ENCODE measurements at places on chromosomes 3 and 15.
A peak's percentile ranks its signal among the peaks of the same experiment; 100 is the strongest.

DNA sequence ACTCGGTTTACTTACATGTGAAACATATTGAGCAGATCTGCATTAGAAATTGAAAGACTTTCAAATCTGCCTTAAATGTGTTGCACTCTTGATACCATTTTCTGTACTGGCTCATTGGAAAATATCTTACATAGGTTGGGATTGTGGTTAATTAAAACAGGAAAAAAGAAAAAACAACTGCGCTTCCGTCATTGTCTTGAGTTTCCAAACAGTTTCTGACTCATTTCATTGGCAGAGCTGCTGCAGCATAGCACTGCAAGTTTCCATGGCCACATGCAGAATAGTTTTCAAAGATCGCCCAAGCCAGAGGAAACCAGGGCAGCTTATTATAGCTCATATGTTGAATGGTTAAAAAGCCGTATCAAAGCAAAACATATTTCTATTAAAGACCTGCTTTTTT, 446.6 kb upstream of the BCHE start:
- no peak for DNase-seq

GRCh38 chr3:9784965-9785364, 7.3 kb downstream of the TADA3 start:
- no peak for DNase-seq

DNA sequence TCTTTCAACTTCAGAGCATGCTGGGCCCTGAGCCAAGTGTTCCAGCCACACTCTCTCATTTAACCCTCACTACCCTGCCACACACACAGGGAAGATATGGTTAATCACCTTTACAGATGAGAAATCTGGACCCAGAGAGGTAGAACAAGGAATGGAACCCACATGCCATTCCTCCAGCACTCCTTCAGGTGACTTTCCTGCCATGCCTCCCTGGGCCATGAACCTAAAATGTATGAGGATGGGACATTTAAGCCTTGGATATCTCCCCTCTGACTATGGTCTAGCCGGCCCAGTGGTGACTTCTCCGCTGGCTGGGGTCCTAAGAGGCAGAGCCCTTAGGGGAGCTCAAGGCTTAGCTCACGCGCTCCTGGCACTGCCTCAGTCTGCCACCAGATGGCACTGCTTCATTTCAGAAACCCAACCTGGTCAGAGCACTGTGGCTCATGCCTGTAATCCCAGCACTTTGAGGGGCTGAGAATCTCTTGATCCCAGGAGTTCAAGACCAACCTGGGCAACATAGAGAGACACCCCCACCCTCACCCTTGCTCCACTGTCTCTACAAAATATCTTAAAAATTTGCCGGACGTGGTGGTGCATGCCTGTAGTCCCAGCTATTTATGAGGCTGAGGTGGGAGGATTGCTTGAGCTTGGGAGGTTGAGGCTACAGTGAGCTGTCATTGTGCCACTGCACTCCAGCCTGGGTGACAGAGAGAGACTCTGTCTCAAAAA, 2.2 kb upstream of the DCAF1 start:
- peak; percentile 71 for DNase-seq

GRCh38 chr15:38602910-38603670, 38.5 kb upstream of the RASGRP1 start:
- DNase-seq, result no peak

DNA sequence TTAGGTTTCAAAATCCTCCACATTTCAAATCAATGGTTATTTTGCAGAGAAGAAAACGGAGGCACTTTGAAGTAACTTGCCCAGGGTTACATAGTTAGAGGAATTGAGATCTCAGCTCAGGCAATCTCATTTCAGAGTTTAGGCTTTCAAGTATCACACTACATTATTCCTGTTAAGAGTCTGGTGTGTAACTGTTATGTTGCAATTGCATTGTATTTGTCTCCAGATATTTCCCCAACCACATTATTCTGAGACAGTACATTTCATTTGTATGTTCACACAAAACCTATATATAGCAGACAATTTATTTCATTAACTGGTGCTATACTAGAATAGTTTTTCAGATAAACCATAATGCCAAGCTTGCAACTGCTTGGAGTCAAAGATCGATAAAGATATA, 154.2 kb upstream of the TSPAN3 start:
- no peak for DNase-seq

DNA sequence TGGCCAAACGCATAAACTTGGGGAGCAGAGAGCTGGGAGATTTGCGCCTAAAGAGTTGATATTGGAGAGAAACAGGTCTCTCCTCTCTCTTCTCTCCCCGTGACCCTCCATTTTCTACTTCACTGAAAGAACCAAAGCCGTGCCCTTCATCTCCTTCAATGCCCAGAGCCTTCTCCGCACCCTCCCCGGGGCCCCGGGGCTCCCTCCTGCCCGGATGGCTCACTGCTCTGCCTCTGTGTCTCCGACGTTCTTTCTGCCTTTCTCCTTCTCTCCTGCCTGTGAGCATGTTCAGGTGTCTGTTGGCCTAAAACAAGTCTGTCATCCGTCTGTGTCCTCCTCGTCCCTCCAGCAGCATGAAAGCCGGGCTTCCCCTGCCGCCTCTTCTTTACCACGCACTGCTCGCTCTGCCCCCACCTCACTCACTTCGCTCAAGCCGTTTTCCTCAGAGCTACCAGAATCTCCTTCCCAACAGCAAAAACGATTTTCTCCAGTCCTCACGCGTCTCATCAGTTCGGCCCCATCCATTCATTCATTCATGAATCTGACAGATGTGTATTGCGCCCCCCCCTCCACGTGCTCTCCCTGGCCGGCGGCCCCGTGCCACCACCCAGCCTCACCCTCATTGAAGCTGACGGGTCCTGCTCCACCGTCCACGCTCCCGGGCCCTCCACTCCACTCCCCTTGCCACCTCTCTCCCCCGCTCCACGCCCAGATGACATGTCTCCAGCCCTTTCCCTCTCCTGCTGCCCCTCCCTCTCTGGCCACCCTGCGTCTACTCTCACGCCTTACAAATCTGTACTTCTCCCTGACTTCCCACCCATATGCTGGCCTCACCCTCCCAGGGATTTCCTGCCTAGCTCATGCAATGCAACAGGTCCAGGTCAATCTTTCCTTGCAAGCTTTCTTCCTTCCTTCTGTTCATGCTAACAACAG, 10.2 kb downstream of the MUC4 start:
- no peak for DNase-seq

GRCh38 chr3:144831955-144832716, 860.5 kb downstream of the DIPK2A start:
- no peak for DNase-seq

GRCh38 chr3:127722091-127722784, 49.5 kb downstream of the ABTB1 start:
- DNase-seq, result no peak

All from activated T-helper 1 cell treated with anti-CD3 and anti-CD28 coated beads, Interleukin-12 subunit alpha, Interleukin-12 subunit beta, Interleukin-2, Interleukin-4 antibody, amounts not matched to agents 30 ng/mL and 10 ng/mL and 1 ng/mL, durations not matched to agents 14 hours and 24 hours and 36 hours (primary cell).